ENCODE measurements at places on chromosomes 12 and 14. TPM values are rescaled to one million over a fixed set of nuclear protein-coding genes. Genes with fewer than 3 reads are reported as not detected.

The KRT6A gene
- total RNA-seq, result not detected

The RTL1 gene
- not detected for total RNA-seq

The TPPP2 gene
- total RNA-seq, result 1.3 TPM

The NXPH4 gene
- total RNA-seq, result 4.6 TPM

The ACOT6 gene
- not detected for total RNA-seq

The MMP19 gene
- total RNA-seq, result 23.4 TPM

The KCNC2 gene
- 0.26 TPM for total RNA-seq

The TSPAN11 gene
- 0.66 TPM for total RNA-seq

DNA sequence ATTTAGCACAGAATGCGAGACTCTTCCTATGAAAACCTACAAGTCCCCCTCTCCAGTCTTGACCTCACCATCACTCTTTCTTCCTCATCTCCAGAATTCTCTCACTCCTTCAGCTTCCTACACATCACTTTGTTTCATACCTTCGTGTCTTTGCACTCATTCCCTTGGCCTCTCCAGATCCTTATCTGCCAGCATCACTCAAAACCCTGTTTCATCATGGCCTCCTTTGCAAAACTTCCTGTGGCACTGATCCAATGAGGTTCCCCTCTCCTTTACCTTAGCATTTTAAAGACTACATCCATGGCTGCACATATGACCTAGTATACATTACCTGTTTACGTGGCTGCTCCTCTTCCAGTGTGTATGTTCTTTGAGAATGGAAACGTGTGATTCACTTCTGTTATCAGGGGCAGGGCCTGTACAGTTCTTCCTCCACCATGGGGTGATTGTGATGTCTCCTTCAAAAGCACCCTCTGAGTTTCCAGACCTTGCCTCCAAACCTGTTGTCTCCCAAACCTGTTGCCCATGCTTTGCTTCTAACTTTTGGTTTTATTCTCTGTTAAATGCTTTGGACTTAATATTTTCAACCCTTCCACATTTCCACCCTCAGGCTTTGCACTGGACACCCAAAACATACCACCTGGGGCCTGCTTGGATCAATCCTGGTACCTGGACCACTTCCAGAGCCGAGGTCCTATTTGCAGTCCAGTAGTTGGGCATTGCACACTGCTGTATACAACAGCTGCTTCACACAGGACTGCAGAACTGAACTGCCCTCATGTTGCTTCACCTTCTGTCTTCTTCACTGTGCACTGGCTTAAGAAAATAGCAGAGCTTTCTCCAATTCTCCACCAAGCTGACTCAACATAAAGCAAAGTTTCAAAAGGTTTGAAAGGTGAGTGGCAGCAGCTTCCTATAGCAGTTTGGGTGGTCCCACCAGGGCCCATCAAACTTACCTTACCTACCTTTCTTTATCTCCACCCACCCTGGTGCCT lies 131.7 kb downstream of the LLPH start:
- DNase-seq, result no peak

GRCh38 chr14:100842799-100843198 lies 16.9 kb downstream of the MEG3 start:
- peak; percentile 31 for DNase-seq

DNA sequence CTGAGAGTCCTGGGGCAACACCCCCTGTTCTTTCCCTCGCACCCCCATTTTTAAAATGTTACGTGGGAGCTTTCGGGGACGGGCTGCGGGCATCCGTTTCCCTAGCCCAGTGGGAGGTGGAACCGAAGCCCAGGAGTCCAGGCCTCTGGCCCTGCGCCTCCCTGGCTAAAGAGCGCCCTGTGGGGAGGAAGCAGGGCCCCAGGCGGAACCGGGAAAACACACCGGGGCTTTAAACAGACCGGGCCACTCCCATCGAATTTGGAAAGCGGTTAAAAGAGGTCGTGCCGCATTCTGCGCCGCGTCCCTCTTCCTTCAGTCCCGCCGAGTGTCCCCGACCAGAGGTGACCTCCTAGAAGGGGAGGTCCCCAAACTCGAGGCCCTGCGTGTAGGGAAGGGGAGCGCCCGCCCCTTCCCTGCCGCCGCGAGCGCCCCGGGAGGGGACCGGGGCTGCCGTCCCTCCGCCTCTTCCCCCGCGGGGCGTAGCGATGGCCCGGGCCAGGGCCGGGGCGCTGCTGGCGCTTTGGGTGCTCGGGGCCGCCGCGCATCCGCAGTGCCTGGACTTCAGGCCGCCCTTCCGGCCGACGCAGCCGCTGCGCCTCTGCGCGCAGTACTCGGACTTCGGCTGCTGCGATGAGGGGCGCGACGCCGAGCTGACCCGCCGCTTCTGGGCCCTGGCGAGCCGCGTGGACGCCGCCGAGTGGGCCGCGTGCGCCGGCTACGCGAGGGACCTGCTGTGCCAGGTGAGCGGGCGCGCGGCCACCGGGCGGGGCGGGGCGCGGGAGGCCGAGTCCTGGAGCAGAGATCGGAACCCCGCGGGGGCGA lies at the start of gene HHIPL1:
Gene HHIPL1 (plus strand): TSS at position 407 of the 822 bp plus-strand sequence. CDS start 79 bp downstream, at position 486.
- DNase-seq, result peak; percentile 16

DNA sequence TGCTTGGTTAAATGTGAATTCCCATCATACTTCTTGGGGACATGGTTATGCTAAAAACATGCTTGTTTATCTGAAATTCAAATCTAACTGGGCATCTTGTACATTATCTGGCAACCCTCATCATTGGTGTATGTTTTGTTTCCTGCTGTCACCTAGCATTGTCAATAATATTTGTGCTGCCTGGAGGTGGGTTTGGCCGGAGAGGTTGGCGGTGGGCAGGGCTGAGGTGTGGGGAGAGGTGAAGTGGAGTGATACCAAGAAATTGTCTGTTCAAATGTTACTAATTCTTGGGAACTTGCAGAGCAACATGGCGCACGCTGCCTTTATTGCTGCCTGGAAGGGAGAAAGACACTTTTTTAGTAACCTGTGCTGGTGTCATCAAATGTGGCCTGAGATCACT lies 280.5 kb downstream of the VRK1 start:
- DNase-seq, result no peak

DNA sequence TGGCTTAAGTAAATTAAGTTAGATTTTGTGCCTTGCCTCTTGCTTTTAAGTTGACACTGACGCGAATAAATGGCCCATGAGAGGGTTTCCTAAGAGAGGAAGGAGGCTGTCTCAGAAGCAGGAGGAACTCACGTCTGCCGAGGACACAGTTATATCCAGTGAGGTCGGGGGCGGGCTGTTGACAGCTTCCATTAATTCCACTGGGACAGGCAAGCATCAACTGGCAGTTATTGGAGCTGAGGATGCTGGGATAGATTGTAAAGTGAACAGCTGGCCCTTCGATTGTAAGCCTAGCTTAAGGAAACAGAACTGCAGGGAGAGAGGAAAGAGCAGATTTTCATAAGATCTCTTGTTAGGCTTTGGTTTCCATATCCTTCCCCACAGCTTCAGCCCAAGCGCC lies 399.2 kb downstream of the IPO8 start:
- no peak for DNase-seq

DNA sequence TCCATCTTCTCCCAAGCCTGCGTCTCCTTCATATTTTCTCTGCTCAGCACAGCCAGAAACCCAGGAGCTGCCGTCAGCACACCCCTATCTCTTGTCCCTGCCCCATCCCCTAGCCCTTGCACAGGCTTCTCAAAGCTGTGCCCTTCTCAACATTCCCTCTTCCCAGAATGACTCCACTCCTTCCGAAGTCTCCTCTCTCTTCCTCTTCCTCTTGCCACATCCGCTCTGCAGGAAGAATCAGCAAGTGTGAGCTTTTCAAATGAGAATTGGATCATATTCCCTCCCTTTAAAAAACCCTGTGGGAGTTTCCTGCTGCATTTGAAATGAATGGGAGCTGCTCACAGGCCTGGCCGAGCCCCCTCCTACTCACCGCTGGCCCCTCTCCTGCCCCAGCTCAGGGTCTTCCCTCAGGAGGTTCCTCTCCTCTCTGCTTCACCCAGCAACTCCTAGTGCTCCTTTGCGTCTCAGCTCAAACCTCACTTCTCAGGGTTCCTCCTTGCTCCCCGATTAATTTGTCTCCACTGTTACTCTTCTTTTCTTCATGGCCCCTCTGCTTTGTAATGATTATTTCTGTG lies 528.5 kb upstream of the CCDC196 start:
- no peak for DNase-seq

GRCh38 chr12:49342914-49343731 lies 3.6 kb upstream of the DNAJC22 start:
- DNase-seq, result peak; percentile 15

- no peak for DNase-seq
Measured at GRCh38 chr12:114041590-114041989, 75.5 kb upstream of the RBM19 start.

- peak; percentile 51 for DNase-seq
Measured at GRCh38 chr12:54364413-54364812, at the start of gene GPR84. TSS of gene GPR84 (minus strand) at chr12:54364486. CDS start at chr12:54363851, 635 bp downstream.

- no peak for DNase-seq
Measured at GRCh38 chr12:77439749-77440148, 374.4 kb upstream of the E2F7 start.

- no peak for DNase-seq
Measured at GRCh38 chr14:59845245-59845644, 25.3 kb downstream of the RTN1 start.

DNA sequence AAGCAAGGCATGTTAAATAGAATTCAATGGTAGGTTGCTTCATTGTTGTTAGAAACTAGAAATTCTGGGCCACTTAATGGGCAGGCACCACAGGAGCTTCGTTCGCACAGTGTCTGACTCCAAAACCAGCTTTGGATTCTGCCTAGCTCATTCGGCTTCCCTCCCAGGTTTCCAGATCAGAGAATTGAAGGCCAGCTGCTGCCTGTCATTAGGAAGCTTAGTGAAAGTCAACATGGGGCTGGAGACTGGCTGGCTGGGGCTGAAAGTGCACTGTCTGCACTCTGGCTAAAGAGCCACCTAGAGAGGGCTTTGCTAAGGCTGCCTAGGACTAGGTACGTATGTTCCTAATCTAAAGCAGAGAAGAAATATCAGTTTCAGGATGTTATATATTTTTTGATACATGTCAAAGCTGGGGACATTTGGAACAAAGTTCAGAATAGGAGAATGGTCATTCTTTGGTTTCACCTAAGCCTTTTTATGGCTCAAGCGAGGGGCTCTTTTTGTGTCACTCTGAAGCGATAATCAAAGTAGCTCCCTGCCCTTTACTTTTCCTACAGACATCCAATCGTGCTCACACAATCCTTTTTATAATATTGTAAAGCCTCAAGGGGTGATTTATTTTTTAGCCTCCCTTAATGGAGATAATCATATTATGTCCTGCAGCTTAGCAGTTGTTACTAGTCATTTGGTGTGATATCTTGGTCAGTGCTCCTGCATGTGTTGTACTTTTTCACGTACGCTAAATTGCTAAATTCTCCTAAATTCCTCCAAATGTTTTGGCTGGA lies 238.5 kb upstream of the NAV3 start:
- peak; percentile 21 for DNase-seq

DNA sequence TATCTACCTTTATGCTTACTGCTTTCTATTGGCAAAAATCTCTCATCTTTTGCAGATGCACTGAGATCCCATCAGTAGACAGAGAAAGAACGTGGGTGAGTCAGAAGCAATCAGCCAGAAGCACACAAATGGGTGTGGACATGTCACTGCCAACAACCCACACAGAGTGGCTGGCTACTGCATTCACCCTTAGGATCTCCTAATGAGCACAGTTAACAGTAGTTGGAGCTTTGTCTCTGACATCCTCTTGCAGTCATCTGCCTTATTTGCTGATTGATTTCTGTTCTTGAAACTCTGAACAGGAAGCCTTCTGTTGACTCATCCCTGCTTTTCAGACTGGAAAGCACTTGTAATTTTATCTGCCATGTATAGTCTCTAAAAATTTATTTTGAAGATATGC lies 117.2 kb downstream of the RGS6 start:
- DNase-seq, result no peak

GRCh38 chr12:25842254-25842653 lies 116.2 kb upstream of the RASSF8 start:
- no peak for DNase-seq

GRCh38 chr14:87901236-87901635 lies 91.7 kb downstream of the GALC start:
- no peak for DNase-seq

DNA sequence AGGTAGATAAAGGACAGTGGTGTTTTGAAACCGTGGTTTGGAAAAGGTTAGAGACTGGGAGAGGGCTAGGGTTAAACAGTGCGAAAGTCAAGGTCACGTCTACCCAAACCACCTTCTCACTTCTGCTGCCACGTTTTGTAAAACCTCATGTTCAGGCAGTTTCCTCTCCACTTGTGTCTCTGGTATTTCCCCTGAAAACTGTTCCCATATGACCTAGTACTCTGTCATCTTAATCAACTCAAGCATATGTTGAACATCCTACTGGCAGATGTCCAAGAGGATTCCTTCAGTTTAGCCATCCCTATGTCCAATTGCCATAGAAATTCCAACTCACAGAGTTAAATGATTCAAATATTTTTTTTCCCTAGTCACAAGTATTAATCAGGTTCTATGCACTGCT lies 17.4 kb downstream of the CLEC4C start:
- DNase-seq, result no peak

- DNase-seq, result no peak
Measured at GRCh38 chr12:131025939-131026702, 72.4 kb downstream of the ADGRD1 start.
